ENCODE measurements at places on chromosomes 12 and 14.

GRCh38 chr12:64968989-64969819 lies 144.8 kb downstream of the TBC1D30 start:
- DNase-seq, result no peak

DNA sequence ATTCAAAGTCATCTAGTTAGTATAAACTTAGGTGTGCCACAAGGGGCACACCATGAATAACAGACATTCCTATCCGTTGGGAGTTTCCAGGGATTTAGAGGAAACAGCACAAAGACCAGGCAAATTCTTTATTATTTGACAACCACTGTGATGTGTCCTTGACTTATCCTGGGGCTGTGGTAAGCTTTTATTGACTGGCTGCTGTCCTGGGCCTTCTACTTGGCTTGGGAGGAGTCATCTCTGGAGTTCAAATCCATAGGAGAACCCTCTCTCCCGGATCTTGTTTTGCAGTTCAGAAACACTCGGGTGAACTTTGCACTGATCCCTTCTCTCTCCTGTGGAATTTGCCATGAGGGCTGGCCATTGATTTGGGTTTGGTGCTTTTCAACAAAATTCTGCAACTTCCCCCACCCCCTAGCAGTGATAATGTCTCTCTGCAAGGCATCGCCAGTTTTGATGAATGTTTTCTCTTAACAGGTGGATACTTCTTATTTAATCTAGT lies 136.3 kb downstream of the ADCK1 start:
- no peak for DNase-seq

- DNase-seq, result no peak
These were observed 43.6 kb downstream of the DYNC1H1 start for GRCh38 chr14:102007916-102008418.

DNA sequence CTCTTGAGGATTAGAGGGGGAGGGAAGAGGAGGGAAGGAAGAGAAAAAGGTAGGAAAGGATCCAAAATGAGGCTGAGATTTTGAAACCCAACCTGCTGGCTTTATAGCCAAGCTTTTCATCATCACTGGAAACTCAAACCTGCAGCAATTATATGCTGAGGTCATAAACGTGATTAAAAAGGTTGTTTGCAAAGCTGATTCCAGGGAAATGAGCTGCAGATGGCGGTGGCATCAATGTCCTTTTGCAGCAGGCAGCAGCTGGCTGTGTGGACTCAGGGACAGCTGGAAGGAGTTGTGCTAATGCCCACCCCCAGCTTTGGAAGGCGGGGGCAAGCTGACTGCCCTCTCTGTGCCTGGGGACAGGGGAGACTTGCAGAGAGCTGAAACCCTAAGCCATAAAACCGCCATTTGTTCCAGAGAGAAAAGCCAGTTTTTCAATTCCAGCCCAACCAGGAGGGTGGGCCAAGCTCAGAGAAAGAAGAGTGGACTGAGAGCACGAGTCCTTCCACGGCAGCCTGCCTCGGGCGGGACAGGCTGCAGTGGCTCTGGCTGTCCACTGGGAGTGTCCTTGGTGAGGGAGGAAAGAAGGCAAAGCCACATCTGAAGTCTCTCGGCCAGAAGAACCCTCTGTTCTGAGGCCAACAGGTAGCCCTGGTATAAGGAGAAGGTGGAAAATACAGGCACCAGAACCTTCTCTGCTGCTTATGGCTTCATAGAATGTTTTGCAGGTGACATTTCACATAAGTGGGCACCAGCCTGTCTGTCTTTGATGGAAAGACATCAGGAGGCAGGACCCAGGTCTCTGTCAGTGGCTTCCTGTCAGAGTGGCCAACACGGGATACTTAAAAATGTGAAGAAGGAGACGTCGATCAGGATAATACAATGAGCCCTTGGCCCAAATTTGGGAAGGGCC lies 90.7 kb downstream of the SINHCAF start:
- no peak for DNase-seq

DNA sequence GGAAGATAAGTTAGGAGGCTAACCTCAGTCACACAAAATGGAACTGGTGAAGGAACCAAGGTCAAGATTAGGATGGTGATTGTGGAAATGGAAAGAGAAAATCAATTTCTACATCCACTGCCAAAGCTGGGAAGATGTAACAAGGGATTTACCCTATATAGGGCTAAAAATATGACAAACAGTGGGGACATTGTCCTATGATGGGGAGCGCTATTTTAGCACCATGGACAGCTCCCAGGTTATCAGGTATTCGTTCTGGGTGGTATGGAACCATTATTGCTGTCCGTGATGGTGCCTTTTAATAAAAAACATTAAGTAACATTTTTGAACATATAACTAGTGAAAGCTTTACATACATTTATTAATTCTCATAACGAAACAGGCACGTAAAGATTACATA lies 124.0 kb downstream of the NDUFA12 start:
- DNase-seq, result no peak

GRCh38 chr14:96092936-96093335 lies 53.8 kb downstream of the C14orf132 start:
- no peak for DNase-seq

DNA sequence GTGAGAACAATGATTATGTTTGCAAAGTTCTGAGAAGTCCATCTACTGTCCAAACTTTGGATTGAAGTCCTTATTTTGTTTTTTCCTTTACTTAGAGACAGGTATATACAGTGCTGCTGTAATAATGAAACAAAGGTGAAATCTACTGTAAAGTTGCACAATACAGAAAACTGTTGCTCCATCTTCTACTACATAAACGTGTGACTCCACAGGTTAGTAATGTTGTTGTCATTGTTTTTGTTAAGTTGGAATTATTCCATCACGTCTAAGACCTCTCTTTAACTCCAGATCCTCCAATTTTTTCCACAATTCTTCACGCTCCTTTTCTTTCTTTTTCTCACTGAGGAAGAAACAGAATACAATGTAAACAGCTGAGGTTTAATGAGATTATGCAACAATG lies 57.0 kb upstream of the GPHB5 start:
- no peak for DNase-seq

DNA sequence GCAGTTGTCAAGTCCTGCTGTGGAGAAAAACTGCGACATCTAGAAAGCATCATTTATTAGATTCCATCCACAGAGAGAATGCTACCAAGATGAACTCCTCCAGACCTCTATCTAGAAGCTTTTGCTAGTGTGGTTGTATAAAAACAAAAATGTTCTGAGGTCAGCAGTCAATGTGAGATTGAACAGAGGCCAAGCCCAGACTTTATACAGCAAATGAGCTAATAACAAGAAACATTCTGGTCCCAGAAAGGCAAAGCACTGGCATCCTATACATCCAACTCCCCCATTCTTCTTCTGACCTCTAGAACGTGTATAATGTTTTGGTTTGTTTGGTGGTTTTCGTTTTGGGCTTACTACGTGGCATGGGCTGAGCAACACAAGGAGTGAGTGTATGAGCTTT lies 26.7 kb upstream of the RIN3 start:
- no peak for DNase-seq

GRCh38 chr12:49559011-49559675 lies 8.8 kb downstream of the MCRS1 start:
- DNase-seq, result no peak

DNA sequence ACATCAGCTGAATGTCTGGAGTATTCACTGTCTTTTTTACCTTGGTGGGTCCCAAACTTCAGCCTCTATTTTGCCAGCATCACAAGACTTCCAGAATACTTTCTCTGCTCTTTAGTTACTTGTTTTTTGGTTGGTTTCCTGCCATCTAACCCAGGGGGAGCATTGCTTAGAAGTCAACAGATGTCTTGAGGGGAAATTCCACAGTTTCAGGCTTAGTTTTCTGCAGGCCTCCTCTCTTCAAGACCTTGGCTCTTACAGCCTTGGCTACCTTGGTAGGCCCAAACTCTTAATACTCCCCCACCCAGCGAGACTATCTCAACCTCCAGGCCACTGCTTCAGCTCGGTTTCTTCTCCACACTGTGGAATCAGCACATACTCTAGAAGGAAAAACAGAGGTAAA lies 41.7 kb downstream of the NEDD1 start:
- DNase-seq, result no peak

GRCh38 chr14:33491112-33491511 lies 459.8 kb downstream of the EGLN3 start:
- DNase-seq, result no peak

GRCh38 chr12:120121766-120122293 lies 5.3 kb upstream of the RAB35 start:
- DNase-seq, result no peak

GRCh38 chr12:68374307-68374982 lies 42.3 kb upstream of the MDM1 start:
- DNase-seq, result no peak

DNA sequence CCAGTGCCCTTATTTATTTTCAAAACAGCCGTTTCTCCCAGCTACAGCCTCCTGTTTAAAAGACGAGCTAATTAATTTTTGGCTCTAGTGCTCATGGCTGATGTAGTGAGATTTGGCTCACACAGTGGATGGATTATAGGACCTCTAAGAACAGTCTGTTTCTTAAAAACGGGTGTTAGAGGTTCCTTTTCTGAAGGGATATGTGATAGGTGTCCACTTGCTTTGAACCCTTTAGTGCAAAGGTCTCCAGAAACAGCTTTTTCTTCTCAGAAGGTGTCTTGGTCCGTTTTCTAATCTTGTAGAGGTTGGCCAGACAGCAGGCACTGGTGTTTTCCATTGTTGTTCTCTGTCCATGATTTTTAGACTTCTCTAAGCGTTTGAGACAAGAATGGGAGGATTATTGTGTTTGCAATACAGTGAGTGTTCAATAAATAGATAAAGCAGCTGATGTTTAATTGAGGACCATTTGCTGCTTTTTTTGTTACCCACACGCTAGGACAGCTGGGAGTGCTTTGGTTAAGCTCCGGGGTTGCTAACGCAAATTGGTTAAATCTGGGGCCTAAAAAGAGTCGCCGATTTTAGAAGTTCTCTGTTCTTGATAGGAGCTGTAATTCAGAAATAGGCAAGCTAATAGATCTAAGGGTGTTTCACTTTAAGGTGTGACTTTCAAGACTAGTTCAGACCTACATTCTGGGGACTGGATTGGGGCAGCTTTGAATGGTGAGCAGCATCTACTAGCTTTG lies 1.0 kb downstream of the BORCS5 start:
- no peak for DNase-seq

- DNase-seq, result no peak
These were observed 177.2 kb upstream of the NEDD1 start for GRCh38 chr12:96729886-96730285.

GRCh38 chr14:76055330-76055729 lies 69.8 kb downstream of the IFT43 start:
- DNase-seq, result no peak

DNA sequence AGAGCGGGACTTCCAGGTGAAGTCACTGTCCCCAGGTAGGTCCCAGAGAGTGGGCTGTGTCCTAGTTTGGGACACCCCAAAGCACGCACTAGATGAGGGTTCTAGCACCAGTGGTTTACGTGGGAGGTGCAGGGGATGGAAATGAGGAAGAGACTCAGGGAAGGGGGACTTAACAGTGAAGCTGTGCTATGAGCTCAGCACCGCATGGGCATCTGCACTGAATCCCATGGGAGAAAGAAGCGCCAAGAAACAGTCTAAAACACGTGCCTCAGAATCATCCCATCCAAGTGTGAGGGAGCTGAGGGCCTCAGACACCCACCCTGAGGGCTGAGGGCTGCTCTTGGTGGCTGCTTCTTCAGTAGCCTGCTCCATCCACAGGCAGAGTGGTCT lies 71.5 kb upstream of the ZFP36L1 start:
- no peak for DNase-seq

- DNase-seq, result no peak
These were observed 108.2 kb downstream of the TSPAN9 start for GRCh38 chr12:3185260-3185870.
